ENCODE measurements at places on chromosomes 13 and 19.

DNA sequence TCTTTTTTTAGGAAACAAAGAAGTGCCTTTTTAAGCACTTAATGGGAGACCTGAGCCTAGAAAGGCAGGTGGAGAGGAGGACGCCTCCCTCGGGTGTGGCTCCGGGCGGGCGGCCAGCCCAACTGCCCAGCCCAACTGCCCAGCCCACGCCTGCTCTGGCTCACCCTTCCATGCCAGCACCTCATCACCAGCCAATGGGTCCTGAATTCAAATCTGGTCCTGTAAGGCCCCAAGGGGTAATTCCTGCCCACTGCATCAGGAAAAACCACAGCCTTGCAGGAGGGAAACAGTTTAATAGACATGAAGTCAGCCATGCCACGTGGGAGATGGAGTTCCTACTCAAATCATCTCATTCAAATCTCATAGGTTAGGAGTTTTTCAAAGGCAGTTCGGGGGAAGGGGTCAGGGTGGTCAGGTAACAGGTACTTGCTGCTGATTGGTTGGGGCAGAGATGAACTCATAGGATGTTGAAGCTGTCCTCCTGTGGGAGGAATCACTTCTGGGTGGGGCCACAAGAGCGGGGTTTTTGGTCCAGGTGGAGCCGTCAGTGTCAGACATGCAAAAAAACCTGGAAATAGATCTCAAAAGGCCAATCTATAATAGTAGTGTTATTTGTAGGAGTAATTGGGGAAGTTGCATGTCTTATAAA, 64.9 kb downstream of the HSPH1 start:
- DNase-seq = no peak

GRCh38 chr19:24060687-24061356, 26.2 kb upstream of the ZNF254 start:
- DNase-seq = no peak

- no peak for DNase-seq
Measured at GRCh38 chr13:29101409-29101808, 281.3 kb downstream of the MTUS2 start.

DNA sequence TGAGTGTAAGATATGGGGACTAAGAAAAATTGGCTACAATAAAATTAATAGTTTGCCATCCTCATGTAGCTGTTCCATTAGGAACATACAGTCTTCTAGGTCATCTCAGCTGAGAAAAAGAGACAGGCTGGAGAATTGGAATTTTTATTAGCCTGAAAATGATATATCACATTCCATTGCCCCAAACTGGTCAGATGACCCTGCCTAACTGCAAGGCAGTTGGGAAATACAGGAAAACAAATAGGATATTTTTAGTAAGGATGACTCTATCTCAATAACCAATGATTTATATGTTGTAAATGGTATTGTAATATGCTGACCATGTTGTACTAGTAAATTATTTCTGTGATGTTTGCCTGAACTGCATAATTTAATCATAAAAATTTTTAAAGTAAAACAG, 673.8 kb downstream of the PCDH9 start:
- DNase-seq = no peak

DNA sequence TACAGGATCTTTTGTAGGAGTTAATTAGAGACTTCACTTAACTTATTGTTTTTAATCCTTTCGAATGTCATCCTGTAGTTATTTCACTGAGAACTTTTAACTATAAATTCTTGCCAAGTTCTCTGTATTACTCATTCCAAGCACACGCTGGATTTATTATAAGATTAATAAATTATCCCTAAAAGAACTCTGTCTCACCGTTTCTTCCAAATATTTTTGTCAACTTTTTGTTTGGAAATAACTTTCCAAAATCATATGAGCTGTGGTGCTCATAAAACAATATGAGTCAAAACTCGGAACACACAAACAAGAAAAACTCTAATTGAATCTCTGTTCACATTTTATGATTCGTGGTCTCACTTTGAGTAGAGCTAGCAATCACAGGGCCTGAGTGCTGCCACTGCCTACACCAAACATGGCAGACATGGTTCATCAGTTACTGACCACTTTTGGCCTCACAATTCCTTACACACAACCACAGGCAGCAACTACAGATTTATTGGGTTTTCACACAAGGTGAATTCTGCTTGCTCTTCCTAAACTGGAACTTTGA, 412.0 kb downstream of the FGF14 start:
- DNase-seq = no peak

DNA sequence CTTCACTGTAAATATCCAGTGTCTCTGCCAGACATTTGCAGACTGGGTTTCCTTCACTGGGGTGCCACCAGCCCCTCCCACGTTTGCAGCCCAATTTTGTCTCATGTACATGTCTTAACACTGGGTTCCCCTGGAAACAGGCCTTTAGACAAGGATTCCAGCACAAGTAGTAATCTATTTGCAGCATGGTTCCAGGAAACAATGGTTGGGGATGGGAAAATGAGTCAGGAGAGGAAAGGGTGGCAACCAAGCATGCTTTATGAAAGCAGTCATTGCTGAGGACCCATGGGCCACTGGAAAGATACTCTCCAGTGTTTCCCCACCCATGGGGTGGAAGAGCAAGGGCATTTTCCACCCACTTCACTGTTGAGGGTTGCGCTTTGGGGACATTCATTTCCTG, 53.6 kb upstream of the FARP1 start:
- no peak for DNase-seq

DNA sequence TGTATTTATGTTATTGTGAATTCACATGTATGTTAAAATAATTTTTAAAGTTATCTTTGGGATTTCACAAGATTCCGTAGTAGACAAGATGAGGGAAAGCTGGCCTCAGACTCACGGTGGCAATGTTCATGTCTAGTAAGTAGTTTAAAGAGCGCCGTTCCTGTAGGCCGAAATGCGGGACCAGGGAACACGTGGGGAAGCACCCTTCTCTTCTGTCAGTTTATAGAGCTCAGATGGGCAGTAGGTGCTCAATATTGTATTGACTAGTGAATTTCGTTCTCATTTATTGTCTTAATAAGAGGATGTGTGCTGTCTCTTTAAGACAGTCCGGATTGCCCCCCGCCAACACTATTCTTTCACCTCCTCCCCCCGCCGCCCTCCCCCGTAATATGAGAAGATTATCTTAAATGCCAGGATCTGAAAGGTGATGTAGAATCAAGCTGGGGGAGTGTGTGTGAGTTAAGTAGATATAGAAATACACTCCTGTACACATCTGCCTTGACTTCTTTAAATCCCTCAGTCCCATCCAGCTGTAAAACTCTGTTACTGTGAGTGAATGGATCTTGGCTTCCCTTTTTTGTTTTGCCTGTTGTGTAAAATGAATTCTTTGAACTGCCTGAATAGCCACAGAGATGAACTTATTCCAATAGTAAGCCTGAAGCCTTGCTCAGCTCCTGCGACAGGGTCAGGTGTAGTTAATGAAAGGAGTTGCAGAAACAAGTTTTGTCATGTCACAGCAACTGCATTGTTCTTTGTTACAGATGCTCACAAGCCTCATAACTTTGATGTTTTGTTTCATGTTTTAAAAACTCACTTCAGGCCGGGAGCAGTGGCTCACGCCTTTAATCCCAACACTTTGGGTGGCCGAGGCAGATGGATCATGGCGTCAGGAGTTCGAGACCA, 1.3 kb downstream of the LAMP1 start:
- no peak for DNase-seq

DNA sequence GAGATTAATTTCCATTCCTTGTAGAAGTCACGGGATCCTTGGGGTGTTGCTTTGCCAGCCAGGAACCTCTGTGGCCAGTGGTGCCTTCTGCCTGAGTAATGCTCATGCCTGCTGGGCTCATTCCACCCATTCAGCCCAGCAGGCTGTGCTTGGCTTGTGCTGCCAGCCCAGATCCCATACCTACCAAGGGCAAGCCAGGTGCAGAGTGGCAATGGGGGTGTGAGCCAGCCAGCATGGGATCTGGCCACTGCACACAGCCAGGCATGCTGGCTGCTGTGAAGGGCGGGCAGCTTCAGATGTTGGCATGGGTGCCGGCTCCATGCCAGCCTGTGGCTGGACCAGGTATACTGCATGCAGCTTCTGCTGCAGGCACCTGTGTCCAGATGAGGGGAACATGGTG, 42.5 kb downstream of the WDFY2 start:
- no peak for DNase-seq

DNA sequence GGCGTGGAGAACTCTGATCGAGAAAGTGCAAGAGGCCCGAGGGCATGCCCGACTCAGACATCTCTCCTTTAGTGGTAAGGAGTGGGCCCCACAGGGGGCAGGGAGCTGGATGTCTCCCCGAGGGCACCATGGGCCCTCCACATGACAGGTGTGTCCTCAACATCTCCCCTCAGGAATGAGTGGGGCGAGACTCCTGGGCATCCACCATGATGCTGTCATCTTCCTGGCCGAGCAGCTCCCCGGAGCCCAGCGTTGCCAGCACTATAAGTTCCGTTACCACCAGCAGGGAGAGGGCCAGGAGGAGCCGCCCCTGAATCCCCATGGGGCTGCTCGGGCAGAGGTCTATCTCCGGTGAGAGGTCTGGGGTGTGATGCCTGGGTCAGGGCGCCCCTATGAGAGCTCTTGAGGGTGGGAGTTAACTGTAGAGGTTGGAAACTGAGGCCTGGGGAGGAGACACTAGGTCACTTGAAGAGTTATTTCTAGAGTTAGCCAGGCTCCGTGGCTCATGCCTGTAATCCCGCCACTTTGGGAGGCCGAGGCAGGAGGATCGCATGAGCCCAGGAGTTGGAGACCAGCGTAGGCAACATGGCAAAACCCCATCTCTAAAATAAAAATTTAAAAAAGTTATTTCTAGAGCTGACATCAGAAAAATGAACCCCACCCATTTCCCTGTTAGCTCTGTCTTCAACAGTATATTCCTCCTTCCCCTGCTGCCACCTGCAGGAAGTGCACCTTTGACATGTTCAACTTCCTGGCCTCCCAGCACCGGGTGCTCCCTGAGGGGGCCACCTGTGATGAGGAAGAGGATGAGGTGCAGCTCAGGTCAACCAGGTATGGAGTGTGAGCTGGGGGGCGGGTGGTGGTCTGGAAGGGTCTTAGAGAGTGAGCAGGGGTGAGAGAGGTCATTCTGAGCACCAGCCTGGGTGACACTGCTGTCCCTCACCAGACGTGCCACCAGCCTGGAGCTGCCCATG, 5.1 kb downstream of the IGFLR1 start:
- no peak for DNase-seq

DNA sequence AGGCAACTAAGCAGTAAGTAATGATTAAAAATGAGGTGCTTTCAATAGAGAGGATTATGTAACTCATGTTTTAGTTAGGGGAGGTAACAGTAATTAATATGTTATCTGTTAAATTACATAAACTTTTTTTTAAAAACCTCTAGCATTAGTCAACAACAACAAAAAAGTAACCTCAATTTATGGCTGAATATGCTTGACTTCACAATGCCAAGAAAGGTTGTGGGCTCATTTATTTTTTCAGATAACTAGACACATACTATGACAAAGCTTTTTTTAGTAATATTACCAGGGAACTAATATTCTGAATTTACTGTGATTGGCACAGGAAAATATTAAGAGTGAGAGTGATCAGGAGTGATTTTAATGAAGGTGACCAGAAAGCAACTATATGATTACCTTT, 54.9 kb downstream of the KCNRG start:
- no peak for DNase-seq

GRCh38 chr19:1042689-1043511, 3.0 kb downstream of the ABCA7 start:
- DNase-seq = no peak

GRCh38 chr19:14916848-14917247, 24.4 kb upstream of the OR7C2 start:
- DNase-seq = no peak

GRCh38 chr19:15445227-15445605, 4.5 kb downstream of the WIZ start:
- DNase-seq = no peak

- no peak for DNase-seq
Measured at GRCh38 chr19:11499220-11499726, 6.4 kb downstream of the ZNF653 start.

DNA sequence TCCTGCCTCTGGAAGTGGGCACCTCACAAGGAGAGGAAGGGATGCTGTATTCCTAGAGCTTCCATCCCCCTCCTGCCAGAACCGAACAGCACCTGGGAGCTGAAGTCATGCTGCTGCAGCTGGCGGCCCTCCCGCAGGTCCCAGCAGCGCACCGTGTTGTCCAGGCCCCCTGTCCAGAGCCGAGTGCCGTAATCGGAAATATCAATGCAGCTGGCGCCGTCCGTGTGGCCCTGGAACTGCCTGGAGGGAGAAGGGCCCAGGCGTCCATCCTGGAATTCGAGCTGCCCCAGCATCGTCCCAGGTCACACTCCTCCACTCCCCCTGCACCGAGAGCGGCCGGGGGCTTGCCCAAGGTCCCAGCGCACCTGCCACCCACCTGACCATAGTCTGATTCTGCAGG, 23.7 kb downstream of the TLE2 start:
- no peak for DNase-seq

GRCh38 chr13:37586164-37586563, 12.4 kb downstream of the POSTN start:
- DNase-seq = no peak

- no peak for DNase-seq
Measured at GRCh38 chr13:112200200-112200599, 133.3 kb downstream of the SOX1 start.

DNA sequence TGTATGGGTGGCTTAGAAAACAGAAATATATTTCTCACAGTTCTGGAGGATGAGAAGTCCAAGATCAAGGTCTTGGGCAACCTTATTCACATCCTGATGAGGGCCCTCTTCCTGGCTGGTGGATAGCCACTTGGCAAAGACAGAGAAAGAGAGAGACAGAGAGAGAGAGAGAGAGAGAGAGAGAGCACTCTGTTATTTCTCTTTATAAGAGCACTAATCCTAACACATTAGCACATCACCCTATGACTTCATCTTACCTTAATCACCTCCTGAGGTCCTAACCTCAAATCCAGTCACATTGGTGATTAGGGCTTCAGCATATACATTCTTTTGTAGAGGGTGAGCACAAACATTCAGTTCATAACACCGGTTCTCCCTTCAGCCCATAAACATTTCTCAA, 430.3 kb downstream of the EFNB2 start:
- no peak for DNase-seq

- DNase-seq = no peak
Measured at GRCh38 chr13:49042476-49042875, 66.8 kb downstream of the FNDC3A start.

DNA sequence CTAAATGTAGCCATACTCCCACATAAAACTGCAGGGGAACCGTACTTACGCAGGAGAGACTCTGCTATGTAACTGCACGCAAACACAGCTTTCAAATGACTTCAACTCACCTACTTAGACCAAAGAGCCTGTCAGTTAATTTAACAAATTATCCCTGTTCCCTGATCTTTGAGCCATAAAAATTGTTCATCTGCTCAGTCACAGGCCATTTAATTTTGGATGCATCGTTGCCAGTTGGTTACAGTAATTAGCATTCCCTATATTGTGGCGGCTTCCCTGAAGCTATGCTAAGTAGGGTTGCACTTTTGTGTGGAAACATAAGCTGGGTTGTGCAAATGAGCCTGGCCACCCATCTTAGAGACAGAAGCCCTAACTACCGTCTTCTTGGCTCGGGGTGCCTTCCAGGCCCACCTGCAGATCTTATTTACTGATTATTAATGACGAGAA, 21.2 kb upstream of the OBI1 start:
- no peak for DNase-seq
